ENCODE measurements at places on chromosomes 1 and 21. TPM values are rescaled to one million over a fixed set of nuclear protein-coding genes. Genes with fewer than 3 reads are reported as not detected.
A peak's percentile ranks its signal among the peaks of the same experiment; 100 is the strongest.

The CRYAA gene
- not detected for polyA plus RNA-seq

The DHX9 gene
- 199 TPM for polyA plus RNA-seq

The AMY1C gene
- polyA plus RNA-seq, result not detected

The CFHR3 gene
- not detected for polyA plus RNA-seq

The TRABD2B gene
- polyA plus RNA-seq, result 0.16 TPM

The SLC25A34 gene
- polyA plus RNA-seq, result 0.28 TPM

The BRINP3 gene
- not detected for polyA plus RNA-seq

DNA sequence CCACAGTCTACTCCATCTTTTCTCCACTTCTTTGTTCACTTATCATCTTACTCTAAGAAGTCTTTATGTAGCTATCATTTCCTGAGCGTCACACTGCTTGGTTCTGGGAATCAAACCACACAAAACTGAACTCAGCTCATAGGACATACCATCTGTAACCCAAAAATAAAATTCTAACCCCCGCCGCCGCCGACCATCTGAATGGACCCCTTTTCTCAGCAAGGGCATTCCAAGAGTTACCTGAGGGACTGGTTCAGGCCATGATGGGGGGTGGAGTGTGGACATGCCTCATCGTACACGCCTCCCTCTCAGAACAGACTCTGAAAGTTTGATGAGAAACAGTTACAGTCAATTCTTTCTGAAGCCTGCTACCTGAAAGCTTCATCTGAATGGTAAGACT, 12.6 kb upstream of the CHI3L2 start:
- no peak for DNase-seq

DNA sequence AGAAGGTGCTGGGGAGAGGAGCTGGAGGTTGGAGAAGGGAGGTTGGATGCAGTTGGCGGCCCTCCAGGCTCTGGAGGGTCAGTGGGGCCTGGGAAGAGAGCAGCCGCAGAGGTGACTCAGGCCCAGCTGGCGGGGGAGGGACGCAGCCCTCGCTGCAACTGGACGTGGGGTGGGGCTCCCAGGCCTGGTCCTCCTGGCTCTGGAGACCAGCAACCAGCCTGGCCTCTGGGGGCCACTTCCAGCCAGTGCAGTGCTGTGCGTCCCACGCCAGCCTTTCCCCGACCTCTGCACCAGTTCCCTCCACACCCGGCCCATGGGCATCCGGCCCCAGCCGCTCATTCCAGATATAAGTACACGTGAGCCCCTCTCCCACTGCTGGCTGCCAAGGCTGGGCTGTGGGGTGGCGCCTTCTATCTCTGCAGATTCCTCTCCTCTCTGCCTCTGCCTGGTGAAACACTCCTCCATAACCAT, 38.0 kb upstream of the COL18A1 start:
- DNase-seq, result no peak

- DNase-seq, result peak; percentile 98
Observed at GRCh38 chr1:151539321-151540020, 638 bp upstream of the TUFT1 start.

DNA sequence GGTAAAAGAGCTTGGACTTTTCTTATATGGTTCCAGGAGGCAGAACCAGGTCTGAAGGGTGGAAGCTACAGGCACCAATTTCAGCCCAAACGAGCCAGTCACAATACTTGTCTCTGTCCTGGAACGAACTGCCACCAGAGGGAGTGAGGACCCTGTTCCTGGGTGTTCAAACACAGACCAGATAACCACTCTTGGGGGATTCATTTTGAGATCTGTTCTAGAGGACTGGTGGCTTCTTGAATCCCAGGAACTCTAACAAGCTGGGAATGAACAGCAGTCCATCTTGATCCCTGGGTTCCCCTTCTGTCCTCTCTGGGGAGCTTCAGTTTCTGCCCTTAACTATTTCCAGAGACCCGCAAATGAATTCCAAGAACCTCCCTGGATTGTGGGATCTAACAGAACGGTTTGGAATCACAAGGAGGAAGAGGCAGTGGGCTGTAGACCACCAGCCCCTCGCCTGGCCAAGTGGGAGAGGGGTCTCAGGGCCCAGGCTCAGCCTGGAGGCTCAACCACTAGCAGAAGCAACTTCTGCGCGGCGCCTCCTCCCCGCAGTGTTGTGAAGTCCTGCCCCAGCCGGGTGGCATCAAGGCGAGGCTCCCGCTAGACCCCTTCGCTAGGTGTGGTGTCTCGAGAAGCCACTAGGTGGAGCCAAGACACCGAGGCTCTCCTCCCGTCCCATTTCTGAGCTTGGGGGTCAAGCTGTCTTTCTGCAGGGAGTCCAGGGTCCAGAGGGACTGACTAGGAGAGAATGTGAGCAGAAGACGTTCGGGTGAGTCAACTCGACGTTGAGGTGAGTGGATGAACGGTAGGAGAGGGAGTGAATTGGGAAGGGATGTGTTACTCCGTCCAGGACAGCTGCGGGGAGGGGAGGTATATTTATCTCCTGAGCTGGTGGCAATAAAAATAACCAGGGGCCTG, 12.1 kb upstream of the NES start:
- DNase-seq, result peak; percentile 48

DNA sequence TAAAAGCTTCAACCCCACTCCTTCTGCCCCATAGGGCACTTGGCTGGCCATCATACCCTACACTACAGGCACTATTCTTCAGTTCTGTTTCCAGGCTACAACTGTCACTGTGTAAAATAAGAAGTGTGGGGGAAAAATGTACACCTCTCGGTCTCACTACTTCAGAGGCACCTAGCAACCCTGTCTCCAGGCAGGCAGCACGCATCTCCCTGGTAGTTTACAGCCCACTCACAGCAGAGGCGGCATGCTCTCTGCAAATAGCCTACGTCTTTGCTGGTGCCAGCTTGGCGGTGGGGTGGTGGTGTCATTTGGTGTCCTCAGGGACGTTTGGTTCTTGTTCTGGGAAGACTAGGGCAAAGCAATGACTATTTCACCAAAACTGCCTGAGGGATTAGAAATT, 48.2 kb upstream of the BTG3 start:
- no peak for DNase-seq

DNA sequence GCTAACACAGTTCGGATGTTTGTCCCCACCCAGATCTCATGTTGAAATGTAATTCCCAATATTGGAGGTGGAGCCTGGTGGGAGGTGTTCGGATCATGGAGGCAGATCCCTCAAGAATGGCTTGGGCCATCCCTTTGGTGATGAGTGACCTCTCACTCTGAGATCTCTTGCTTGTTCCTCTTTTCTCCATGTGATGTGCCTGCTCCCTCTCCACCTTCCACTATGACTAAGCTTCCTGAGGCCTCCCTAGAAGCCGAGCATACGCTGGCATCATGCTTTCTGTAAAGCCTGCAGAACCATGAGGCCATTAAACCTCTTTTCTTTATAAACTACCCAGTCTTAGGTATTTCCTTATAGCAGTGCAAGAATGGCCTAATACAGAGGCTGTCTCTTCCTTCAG, 8.1 kb upstream of the PLA2G5 start:
- no peak for DNase-seq

- DNase-seq, result no peak
Observed at GRCh38 chr1:53381790-53382401, 54.0 kb upstream of the LRP8 start.

DNA sequence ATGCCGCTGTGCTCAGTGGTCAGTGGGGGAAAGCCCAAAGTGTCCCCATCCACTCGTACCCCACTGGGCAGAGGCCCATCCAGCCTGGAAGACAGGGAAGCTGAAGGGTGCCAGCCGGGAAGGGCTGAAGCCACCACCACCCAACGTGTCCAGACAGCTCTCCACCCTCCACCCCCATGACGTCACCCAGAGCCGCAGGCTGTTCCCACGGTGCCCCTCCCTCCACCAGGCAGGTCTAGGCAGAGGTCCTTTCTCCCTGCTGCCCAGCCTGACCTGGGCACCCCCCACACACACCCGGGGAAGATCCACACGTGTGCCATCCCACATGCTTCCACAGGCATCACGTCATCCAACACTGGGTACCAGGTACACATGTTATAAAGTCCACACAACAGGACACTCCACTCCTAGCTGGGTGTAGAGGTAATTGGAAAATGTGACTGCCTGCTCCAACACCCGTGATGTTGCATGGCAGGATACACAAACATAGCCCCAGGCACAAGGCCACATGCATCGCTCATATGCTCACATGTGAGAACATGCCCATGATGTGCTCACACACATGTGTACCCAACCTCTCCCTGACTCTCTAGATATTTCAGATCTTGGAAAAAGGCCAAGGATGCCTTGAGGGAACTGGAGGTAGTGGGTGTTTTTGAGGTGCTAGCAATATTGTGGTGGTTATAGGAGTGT, 5.1 kb upstream of the ARHGAP30 start:
- peak; percentile 93 for DNase-seq

DNA sequence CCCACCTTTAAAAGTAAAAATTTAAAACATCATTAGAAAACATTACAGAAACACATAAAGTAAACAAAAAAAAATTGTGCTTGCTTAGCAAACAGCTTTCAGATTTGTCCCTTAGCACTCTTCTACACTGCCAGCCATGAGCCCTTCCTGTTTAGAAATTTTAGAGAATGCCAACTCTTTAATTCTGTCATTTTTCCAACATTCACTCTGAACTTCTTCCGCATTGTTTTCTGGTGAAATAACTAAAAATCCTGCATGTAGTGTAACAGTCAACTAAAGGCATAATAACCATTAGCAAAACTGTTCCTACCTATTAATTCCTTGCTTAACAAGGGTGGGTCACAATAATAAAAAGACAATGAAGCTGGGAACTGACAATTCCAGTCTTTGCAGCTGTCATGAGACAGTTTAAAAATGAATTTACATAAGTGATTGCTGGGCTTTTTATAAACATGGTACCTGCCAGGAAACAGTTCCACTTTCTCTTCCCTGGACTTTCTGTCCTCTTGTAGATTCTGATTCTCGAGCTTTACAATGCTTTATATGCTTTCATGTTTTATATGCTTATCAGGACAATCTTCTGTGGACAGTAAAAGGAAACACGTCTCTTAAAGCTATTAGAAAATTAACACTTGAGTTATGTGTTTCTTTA, 19.0 kb downstream of the GNG12 start:
- DNase-seq, result no peak

DNA sequence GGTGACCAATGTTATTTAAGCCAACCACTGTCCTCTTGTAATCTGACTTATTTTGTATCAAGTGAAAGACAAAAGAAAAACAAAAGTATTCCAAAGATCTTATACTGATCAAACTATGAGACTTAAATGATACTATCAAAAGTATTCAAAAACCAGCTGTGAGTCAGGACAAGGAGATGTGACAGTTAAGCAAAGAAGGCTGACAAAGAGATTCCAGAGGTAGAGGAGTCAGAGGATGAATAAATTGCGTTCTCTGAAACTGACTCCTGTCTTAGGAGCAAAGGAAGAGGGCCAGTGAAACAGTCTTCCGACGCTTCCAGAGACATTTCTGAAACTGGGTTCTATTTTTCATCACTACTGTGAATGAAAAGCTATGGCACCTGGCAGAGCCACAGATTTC, 20.9 kb downstream of the TMEM50B start:
- no peak for DNase-seq

DNA sequence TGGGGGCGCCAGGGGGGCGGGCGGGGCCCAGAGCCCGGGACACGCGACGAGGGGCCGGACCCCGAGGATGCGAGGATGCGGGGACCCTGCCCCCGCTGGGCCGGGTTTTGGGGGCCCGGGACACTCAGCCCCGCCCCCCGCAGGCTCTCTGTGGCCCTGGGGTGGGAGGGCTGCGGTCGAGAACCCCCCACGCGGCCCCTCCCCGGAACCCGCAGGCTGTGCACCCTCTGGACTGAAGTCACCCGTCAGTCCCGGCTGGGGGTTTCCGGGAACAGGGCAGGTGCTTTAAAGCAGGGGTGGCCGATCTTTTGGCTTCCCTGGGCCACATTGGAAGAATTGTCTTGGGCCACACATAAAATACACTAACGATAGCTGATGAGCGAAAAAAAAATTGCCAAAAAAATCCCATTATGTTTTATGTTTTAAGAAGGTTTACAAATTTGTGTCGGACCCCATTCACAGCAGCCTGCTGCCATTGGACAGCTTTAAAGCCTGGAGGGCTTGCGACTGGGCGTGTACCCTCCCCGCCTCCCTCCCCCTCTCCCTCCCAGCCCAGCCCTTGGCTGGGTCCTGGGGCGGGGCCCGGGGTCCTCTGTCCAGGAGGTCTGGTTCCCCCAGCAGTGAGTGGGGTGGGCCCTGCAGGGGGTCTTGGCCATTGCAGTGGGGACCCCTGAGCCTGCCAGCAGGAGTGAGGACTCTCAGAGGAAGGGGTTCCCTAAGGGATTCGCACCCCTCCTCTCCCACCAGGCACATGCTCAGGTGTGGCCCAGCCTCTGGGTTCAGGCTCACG, 21.6 kb upstream of the C1orf159 start:
- no peak for DNase-seq
